CD4-positive, CD25-positive, alpha-beta regulatory T cell (primary cell): ENCODE measurements at places on chromosomes 2 and 18. TPM values are rescaled to one million over a fixed set of nuclear protein-coding genes. Genes with fewer than 3 reads are reported as not detected.
A peak's percentile ranks its signal among the peaks of the same experiment; 100 is the strongest.

DNA sequence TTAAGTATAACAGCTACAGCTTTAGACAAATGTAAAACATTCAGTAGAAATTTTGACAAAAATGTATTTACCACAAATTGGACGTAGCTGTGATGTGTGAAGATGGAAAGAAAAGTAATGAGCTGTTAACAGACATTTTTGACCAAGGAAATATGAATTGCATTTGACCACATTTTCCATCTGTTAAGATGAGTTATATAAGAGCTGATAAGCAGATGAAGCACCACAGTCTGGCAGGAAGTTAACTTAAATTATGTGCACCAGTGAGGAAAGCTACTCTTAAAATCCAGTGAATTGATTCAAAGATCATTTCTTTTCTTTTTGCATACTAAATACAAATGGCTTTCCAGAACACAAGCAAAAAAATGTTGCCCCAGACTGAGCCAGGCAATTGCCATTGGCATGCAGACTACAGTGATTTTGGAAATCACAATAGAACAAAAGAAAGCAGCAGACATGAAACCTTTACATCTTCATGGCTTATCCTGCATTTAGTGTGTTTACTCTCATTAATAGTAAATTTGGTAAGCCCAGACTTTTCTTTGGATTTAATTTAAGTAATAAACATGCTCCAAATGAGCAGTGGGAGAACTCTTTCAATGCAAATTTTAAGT is 493.7 kb downstream of the TMX3 start:
- no peak for DNase-seq

- DNase-seq = no peak
These were observed 92.2 kb upstream of the NCKAP5 start for GRCh38 chr2:133660510-133660909.

GRCh38 chr2:14647714-14648113 is 15.2 kb downstream of the LRATD1 start:
- no peak for DNase-seq

Gene RAB6C
- total RNA-seq = not detected

- no peak for DNase-seq
These were observed 131.6 kb downstream of the CABLES1 start for GRCh38 chr18:23266717-23267446.

DNA sequence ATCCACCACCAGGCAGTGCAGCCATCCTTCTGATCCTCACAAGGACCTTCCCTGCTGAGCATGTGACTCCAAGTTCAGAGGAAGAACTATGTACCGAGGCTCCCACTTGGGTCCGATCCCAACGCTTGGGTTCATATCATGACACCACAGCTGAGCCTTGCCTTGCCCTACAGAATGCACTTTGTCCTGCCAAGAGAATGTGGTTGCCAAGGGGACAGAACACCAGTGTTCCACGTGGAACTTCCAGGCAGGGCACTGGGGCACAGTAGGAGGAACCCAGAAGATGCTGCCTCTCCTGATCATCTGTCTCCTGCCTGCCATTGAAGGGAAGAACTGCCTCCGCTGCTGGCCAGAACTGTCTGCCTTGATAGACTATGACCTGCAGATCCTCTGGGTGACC is at the start of gene TEX51:
Gene TEX51, plus strand, starts transcription at position 255 of the 400 bp plus-strand sequence. Its CDS starts 29 bp downstream, at position 284.
- DNase-seq = no peak

DNA sequence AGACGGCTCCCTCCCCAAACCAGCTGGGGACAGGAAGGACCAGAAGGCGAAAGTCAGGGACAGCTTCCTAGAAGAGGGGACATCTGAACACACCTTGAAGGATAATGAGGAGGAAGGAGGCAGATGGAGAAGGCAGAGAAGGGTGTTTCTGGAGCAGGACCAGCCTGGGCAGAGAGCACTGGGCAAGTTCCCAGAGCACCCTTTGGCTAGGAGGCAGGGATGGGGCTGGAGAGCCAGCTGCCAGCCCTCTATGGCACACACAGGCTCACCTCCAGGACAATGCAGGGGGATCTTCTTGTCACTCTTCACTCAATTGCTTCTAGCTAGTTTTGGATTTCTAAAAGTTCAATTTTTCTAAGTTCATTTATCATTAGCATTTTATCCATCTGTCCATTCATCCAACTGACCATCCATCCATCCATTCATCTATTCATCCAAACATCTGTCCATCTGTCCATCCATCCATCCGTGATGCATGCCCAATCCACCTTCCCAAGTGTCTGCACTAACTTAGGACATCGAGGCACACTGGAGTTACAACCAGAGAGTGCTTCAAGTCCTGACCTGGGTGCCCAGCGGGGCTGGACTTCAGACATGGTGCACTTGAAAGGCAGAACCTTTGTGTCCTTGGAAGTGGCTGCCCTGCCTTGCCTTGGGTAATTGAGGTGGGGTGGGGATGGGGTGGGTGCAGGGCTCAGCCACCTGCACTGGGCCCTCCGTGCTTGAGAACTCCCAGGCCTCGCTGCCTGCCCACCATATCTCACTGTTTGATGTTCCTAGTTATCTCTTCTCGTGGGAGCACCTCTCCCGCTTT is 42.5 kb downstream of the INHBB start:
- DNase-seq = no peak

GRCh38 chr18:48706731-48707130 is 167.9 kb downstream of the CTIF start:
- no peak for DNase-seq

GRCh38 chr2:161976917-161977316 is 97.1 kb downstream of the DPP4 start:
- no peak for DNase-seq

Gene BOLL
- total RNA-seq = not detected

Gene ARID5A
- 180 TPM for total RNA-seq

GRCh38 chr18:66560094-66560493 is 43.8 kb downstream of the CDH19 start:
- DNase-seq = no peak

Gene SPP2
- not detected for total RNA-seq

GRCh38 chr2:75454241-75454620 is 106.5 kb downstream of the EVA1A start:
- no peak for DNase-seq

Gene PER2
- total RNA-seq = 29.7 TPM

Gene MEP1B
- 0.42 TPM for total RNA-seq

- no peak for DNase-seq
These were observed 350.3 kb downstream of the LRATD1 start for GRCh38 chr2:14982790-14983189.

- no peak for DNase-seq
These were observed 47.7 kb downstream of the RAB10 start for GRCh38 chr2:26081556-26081955.

Gene SULT1C2
- not detected for total RNA-seq

DNA sequence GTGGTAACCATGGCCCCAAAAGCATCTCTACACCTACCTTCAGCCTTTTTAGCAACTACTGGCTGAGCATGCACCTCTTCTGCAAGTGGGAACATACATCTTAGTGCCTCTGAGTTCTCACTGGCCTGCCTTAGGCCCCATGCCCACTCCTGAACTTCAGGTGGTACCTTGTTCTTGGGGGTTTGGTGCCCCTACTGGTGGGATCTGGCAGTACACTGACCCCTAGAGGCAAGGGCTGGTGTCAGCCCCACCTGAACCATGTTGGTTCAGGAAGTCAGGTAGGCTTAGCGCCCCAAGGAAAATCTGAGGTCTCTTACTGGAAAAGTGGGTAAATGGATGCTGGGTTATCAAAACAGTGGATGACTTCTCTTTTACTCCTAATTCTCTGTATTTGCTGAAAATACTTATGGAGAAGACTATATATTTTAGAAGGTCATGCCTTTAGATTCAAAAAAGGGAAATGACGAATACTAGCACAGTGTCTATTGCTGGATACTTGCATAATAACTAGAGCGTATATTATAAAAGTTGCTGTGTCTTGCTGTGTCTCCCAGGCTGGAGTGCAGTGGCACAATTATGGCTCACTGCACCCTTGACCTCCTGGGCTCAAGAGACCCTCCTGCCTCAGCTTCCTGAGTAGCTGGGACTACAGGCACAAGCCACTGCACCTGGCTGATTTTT is 84.6 kb downstream of the RAB31 start:
- no peak for DNase-seq

Gene NLRC4
- total RNA-seq = not detected

Gene RAB11FIP5
- total RNA-seq = 30.8 TPM

GRCh38 chr2:199979832-199980628 is 24.6 kb downstream of the MAIP1 start:
- peak; percentile 67 for DNase-seq

Gene POTEE
- total RNA-seq = 0.27 TPM

GRCh38 chr18:331221-331821 is 63.5 kb upstream of the THOC1 start:
- DNase-seq = no peak

- DNase-seq = no peak
These were observed 131.7 kb upstream of the SPOPL start for GRCh38 chr2:138369856-138370255.
